Daoy (cell line): ENCODE measurements at places on chromosomes 2 and 18.
A peak's percentile ranks its signal among the peaks of the same experiment; 100 is the strongest.

- no peak for DNase-seq
Measured at GRCh38 chr2:45696708-45697107, 45.2 kb downstream of the PRKCE start.

- no peak for DNase-seq
Measured at GRCh38 chr18:50626317-50626716, 66.4 kb downstream of the MAPK4 start.

DNA sequence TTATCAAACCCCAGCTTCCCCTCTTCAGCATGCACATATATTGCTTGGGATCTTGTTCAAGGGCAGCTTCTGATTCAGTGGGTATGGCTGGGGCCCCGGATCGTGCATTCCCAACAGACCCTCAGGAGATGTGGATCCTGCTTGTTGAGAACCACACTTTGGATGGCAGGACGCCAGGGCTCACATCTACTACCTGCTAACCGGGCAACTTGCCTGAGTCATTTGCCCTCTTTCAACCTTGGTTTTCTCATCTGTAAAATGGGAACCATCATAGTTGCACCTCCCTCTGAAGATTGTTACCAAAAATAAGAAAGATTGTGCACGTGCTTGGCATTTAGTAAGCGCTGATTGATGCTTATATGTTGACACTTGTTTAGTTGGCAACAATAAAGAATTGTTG lies 154.6 kb downstream of the ACKR3 start:
- DNase-seq, result no peak

- no peak for DNase-seq
Measured at GRCh38 chr18:49754866-49755265, 58.5 kb downstream of the ACAA2 start.

DNA sequence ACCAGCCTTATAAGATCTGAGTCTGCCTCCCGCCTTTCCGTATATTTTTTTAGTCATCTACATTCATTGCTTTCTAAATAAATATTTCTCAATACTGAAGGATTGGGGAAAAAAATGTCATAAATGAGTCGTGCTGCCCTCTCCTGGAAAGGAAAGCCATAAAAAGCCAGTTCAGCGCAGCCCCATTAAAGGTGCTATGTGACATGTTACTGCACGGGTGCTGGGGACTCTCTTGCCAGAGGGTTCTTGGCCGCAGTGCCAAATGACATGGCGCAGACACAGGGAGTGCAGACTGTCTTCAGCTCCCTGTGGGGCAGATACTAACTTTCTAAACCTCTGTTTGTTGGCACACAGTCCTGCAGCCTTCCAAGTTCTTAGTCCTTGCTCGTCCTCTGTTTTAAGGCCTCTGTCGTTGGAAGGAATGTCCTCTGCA lies 53.7 kb upstream of the MAP3K20 start:
- peak; percentile 11 for DNase-seq

- DNase-seq, result no peak
Measured at GRCh38 chr18:25810736-25811135, 279.7 kb downstream of the SS18 start.

- peak; percentile 58 for DNase-seq
Measured at GRCh38 chr2:102122115-102122514, 20.4 kb upstream of the IL1R1 start.
